GM23248 (cell line): ENCODE measurements at places on chromosomes 6 and 20. TPM values are rescaled to one million over a fixed set of nuclear protein-coding genes. Genes with fewer than 3 reads are reported as not detected.

DNA sequence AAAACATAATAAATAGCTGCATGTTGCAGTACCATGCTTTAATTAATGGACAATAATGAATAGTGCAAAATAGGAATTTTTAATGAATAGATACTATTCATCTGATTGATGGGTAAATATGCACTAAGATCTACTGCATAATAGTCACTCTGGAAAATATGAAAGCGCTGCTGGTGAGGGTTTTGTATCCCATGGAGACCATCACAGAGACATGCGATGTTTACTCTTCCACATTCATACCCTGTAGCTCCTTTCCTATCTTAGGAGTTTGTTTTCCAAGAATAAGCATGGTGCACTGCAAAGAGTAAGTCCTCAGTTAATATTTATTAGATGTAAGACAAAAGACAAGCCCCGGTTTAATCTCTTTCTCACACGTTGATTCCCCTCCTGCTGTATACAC lies 81.4 kb downstream of the NRSN1 start:
- no peak for DNase-seq
- H3K27me3 ChIP-seq = no peaks in the 10 kb centered on the region
- H3K27ac ChIP-seq = no peak overlapping the region
- H3K36me3 ChIP-seq = no peaks in the 10 kb centered on the region
- no peaks in the 10 kb centered on the region for H3K4me1 ChIP-seq

- H3K27me3 ChIP-seq = no peaks in the 10 kb centered on the region
- H3K4me3 ChIP-seq = no peak overlapping the region
- H3K36me3 ChIP-seq = no peaks in the 10 kb centered on the region
- no peaks in the 10 kb centered on the region for H3K4me1 ChIP-seq
- peak; percentile 4 for DNase-seq
Observed at GRCh38 chr6:54897462-54898189, 51.1 kb downstream of the FAM83B start.

GRCh38 chr6:558089-558488 lies 98.8 kb downstream of the HUS1B start:
- 0 out of 2 replicates have a peak, but pooled peaks cover 10% of the 10 kb centered on the region for H3K36me3 ChIP-seq
- H3K4me3 ChIP-seq = no peak overlapping the region
- H3K4me1 ChIP-seq = no peaks in the 10 kb centered on the region
- no peak overlapping the region for H3K27ac ChIP-seq
- no peaks in the 10 kb centered on the region for H3K27me3 ChIP-seq
- DNase-seq = peak; percentile 32

The HLA-DRA gene
- total RNA-seq = 0.89 TPM in 1 of 2 replicates, not detected in the other
